ENCODE measurements at places on chromosomes 12 and 14.

GRCh38 chr12:47825173-47825639 is 5.5 kb upstream of the HDAC7 start:
- DNase-seq = no peak

GRCh38 chr14:55964091-55964490 is 154.1 kb upstream of the PELI2 start:
- DNase-seq = no peak

DNA sequence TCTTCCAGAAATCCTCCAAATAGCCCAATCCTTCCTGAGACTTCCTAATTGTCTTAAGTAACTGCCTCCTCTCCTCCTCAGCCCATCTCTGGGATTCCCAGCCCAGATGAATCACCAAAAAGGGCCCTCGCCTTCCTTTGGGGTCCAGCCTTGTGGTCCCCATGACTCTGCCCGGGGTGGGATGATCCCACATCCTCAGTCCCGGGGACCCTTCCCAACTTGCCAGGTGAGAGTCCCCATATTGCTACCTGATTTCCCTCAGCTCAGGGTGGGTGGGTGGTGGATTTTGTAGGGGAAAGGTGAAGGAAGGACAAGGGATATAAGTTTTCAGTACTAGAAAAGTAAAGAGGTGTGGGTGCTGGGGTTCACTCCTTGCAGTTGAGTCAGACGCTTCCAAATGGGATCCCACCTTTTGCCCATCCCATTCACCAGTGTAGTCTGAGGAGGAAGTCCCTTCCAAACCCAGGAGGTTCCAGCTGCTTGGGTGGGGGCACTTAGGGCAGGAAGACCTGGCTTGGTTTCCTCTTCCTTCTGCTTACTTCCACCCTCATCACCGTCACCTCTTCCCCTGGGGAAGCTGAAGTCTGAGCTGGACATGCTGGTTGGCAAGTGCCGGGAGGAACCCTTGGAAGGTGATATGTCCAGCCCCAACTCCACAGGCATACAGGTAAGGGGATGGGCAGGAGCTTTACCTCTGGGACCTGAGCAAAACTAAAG is 5.6 kb downstream of the GLI1 start:
- DNase-seq = no peak

- no peak for DNase-seq
Observed at GRCh38 chr12:44099486-44099885, 263.6 kb downstream of the TMEM117 start.

DNA sequence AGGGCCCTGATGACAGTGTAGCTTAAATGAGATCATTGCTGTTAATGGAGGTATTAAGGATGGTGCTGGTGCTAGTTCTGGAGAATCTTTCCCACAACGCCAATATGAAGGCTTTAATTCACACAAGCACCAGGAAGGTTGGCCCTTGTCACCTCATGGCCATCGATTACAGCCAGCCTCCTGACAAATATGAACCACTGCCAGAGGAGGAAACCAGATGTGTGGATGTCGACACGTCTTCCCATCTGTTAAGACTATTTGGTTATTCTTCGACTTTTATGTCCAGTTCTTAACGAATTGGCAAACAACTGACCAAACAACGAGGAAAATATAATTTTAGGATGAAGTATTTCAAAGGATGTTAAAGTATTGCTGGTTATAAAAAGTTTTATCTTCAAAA is 79.5 kb downstream of the PIK3C2G start:
- no peak for DNase-seq

- DNase-seq = no peak
Observed at GRCh38 chr12:65182012-65182739, 12.8 kb downstream of the LEMD3 start.

GRCh38 chr14:35480119-35480769 is 53.7 kb upstream of the INSM2 start:
- no peak for DNase-seq

- no peak for DNase-seq
Observed at GRCh38 chr14:65552724-65553123, 140.2 kb downstream of the FUT8 start.

DNA sequence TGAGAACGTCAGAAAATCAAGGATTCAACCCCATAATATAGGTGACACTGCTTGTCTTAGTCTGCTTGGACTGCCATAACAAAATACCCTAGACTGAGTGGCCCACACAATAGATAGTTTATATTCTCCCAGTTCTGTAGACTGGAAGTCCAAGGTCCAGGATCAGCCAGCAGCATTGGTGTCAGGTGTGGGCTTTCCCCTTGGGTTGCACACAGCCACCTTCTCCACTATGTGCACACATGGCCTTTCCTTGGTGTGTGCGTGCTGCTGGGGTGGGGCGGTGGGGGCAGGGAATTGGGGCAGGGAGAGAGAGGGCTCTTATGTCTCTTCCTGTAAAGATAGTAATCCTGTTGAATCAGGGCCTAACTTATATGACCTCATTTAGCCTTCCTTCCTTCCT is 106.4 kb downstream of the SLC25A47 start:
- no peak for DNase-seq

DNA sequence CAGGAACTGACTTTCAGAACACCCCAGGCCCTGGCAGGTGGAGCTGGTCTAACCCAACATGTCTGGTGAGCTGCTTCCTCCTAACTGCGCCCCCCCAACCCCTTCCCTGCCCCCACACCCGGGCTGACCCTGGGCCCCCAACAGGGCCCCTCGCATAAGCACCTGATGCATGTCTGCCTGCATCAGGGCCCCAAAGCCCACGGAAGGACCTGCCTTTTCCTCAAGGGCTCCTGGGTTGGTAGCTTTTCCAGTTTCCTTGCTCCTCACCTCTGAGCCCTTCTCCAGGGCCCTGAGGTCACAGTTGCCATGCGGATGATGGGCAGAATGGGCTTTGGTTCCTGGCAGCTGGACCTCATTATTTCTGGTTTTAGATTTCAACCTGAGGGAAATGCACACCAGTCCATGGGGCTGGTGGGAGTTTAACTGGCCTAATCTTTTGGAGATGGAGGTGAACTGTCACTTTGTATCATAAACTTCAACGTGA is 18.5 kb downstream of the TESC start:
- no peak for DNase-seq

DNA sequence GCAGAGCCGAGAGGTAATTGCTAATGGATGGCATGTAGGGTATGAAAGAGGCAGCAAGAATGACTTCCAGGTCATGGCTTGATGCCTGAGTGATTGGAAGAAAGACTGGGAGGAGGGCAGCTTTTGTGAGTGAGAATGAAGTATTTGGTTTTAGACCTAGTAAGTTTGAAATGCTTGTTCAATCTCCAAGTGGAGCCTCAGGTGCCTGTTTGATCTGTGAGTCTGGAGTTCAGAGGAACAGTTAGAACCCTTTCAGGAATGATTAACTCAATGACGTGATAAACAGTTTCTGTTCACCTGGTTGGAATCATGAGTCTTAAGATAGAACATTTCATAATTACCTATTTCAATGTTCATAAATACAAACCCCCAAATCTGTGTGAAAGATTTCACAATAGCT is 10.4 kb downstream of the KCNJ8 start:
- DNase-seq = no peak

DNA sequence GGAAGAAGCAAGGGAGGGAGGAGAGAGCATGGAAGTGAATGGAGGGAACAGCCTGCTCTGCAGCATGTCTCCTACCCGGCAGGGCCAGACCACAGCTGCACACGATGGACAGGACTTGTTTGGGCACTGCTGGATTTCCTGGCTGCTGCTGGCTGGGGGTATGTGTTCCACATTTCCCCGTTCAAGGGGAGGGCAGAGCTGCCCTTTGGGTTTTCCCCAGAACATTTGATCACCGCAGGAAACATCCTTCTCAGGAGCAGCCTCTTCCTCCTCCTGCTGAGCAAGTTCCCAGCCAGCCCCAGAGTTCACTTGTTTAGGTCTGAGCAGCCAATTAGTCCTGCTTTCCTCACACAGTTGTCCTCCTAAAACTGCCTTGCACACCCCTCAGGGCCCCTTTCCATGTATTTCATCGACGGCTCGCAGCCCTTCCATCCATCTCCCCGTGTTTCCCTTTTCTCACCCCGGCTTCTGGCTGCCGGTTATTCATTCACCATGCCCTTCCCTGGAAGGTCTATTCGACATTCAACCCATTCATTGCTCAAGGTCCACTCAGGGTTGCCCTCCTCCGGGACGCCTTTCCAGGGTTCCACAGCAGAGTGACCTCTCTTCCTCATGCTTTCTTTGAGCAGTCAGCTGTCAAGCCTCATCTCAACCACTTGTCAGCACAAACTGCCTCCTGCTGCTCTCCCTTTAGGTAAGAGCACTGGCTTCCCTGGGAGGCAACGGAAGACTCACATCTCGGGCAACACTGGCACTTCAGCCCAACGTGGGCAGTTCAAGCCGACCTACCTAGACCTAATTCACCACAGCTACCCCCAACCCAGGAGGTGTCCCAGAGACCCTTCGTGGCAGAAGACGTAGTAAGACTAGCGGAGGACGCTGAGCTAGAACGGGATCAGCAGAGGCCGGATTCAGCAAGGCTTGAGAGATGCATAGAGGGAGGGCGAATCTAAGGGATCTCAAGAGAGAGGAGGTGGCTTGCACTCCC is 20.1 kb upstream of the ANO2 start:
- DNase-seq = no peak

DNA sequence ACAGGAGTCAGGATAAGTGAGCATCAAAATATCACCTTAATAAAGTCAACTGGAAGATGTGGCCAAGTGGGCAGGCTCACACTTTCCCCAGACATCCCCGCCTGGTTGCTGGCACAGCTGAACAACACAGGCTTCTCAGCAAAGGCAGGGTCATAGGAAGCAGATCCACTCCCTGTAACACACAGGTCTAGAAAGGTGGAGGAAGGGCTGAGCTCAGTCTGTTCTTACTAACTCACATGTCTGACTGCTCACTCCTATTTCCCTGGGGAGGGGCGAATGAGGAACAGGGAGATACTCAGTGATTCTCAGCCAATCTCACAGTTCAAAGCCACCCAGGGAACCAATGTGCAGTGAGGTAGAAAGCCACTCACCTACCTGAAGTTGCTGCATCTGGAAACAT is 45.0 kb upstream of the AMN1 start:
- no peak for DNase-seq

GRCh38 chr14:100274250-100274649 is 32.0 kb downstream of the SLC25A29 start:
- DNase-seq = no peak

DNA sequence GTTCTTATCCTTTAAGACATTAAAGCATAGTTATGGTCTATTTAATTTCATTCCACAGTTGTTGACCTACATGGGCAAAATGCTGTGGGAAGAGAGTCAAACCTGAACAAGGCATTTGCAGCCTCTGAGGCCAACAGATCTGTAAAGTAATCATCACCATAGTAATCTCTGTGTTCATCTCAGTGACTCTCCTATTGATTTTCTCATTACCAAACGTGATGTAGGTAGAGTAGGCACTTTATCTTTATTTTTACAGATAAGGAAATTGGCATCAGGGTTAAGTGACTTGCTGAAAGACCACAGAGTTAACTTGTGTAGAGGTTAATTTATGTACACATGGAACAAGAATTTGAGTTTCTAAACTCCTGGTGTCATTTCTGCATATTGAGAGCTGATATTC is 203.0 kb downstream of the ESR2 start:
- DNase-seq = no peak

- DNase-seq = no peak
Observed at GRCh38 chr12:72692338-72692737, 420.2 kb downstream of the TRHDE start.

DNA sequence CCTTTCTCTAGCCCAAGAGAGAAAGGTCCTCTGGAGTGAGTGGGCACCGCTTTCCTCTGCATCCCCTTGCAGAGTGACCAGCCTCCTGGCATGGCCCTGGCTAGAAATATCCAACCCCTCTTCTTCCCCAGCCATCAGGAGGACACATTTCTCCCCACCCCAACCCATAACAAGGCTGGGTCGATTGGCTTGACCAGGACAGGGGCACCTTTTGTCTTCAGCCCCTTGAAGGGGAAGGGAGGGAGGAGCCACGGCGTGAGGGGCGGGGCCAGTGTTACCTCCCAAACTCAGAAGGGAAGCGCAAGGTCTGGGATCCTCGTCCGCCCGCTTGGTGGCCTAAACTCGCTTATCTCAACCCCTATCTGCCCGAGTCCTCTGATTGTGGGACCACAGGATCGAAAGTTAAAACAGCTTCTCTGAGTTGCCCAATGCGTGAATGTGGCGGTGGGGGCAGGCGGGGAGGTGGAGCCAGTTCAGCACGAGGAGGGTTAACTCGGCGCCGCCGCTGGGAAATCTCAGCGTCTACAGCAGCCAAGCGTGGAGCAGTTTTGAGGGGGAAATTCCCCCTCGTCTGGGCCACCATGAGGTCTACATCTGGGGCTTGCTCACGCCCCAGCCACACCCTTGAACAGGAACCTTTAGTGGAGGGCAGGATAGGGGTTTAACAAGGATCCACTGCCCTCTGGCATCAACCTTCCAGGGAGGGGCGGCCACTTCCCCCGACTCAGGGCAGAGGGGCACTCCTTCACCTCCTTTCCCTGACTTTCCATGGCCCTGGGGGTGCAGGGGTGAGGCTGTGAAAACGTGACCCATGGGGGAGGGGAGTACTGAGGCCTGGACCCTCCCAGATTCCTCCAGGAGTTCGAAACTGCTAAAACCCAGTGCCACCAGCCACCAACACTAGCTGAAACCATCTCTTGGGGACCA is 795 bp downstream of the STAT6 start:
- no peak for DNase-seq

DNA sequence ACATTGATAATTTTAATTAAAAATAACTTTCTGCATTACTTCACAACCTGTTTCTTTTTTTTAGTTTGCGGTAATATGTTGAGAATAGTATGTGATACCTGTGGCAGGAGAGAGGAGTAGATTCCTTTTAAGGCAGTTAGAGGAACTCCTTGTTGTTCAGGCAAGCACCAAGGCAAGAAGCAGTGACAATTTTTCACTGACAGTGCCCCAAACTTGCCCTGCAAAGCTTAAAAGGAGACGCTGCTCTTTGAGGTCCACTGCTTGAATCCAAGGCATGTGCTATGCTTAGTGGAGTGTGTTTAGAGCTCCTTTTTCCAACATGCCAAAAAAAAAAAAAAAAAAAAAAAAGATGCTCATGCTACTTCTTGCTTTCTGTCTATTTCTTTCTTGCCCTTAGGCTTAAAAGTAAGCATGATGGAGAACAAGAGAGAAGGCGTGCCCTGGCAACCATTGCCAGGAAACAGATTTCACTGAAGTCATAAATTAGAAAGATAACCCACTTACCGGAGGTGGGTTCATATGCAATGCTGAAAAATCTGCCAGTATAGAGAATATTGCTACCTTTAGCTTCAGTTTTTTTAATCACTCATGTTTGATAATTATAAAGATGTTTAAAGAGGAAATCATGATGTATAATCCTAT is 58.3 kb upstream of the DYRK2 start:
- peak; percentile 52 for DNase-seq

Data from SK-N-MC (cell line).